ENCODE measurements at places on chromosomes 12 and 14. TPM values are rescaled to one million over a fixed set of nuclear protein-coding genes. Genes with fewer than 3 reads are reported as not detected.

Gene TMPRSS12
- total RNA-seq: not detected

Gene CTSG
- not detected for total RNA-seq

Gene TAS2R7
- total RNA-seq: not detected

Gene GPR84
- total RNA-seq: 0.15 TPM

Gene E2F7
- 6.0 TPM for total RNA-seq
